ENCODE measurements at places on chromosomes 3 and 15.
A peak's percentile ranks its signal among the peaks of the same experiment; 100 is the strongest.

GRCh38 chr3:27127195-27127594, 242.0 kb downstream of the NEK10 start:
- DNase-seq: no peak

GRCh38 chr3:77404871-77405270, 365.0 kb downstream of the ROBO2 start:
- no peak for DNase-seq

- no peak for DNase-seq
Measured at GRCh38 chr15:25862472-25863110, 536 bp downstream of the ATP10A start.

DNA sequence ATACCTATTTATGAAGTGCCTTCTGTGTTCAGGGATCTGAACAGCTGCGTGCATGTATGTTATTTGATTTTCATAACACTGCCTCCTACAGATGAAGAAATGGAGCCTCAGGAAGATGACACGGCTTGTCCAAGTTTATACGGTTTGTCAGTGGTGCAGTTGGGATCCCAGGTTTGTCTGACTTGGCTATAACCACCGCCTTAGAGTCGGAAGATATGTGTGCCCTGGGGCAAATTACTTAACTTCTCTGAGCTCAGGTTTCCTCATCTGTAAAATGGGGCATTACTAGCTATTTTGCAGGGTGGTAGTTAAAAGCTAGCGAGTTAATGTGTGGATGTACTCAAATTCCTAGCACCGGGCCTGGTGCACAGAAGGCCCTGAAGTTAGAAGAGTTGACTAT, 54.1 kb upstream of the ANP32A start:
- DNase-seq: no peak

DNA sequence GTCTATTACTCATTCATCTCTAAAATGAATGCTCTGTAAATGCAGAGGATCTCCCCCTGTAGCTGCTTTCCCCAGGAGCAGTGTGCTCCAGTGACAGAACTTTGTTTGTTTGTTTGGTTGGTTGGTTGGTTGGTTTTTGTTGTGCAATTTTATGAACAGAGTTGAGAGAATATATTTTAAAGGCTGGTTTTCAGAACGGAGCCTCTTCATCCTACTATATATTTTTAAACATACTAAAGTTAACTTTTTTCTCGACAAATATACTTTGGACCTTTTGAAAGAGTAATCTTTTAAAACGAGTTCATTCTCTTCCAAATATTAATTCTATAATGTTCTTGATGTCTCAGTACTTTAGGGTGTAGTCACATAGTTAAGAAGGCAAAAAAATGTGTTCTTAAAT, 20.2 kb downstream of the RYR3 start:
- DNase-seq: no peak

DNA sequence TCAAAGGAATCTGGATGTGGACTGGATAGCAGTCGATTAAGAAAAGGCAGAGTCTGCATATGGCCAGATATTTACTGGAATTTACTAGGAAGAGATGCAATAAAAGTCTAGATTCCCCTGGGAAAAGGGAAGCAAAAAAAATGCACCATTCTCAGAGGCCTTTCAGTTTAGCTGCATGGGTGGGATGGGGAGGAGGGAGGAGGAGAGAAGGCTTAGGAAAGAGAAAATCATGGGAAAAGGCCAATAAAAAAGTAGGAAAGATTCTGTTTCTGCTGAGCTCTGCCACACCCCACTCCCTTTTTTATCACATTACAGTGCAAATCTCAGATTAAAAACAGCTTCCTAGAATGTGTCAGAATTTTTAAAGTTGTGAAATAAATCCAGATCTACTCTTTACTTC, 103.6 kb downstream of the ADAMTS9 start:
- DNase-seq: no peak

DNA sequence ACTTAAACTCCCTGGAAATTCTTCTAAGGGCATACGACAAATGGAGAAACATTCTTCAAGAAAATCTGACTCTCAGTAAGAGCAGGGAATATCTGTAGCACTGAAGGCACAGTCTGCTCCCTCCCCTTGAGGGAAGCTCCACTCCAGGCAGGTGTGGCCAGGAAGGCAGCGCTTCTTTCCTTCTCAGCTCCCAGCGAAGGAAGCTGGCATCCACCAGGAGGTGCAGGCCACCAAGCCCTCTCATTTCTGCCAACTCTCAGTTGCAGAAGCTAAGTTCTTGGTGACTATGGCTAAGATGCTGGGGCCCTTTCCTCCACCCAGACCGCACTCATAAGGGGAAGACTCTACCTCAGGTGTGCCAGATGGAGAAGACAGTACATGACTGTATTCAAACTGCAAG, 37.7 kb upstream of the SLC41A3 start:
- DNase-seq: no peak

GRCh38 chr3:9676785-9677184, 26.8 kb upstream of the CPNE9 start:
- no peak for DNase-seq

DNA sequence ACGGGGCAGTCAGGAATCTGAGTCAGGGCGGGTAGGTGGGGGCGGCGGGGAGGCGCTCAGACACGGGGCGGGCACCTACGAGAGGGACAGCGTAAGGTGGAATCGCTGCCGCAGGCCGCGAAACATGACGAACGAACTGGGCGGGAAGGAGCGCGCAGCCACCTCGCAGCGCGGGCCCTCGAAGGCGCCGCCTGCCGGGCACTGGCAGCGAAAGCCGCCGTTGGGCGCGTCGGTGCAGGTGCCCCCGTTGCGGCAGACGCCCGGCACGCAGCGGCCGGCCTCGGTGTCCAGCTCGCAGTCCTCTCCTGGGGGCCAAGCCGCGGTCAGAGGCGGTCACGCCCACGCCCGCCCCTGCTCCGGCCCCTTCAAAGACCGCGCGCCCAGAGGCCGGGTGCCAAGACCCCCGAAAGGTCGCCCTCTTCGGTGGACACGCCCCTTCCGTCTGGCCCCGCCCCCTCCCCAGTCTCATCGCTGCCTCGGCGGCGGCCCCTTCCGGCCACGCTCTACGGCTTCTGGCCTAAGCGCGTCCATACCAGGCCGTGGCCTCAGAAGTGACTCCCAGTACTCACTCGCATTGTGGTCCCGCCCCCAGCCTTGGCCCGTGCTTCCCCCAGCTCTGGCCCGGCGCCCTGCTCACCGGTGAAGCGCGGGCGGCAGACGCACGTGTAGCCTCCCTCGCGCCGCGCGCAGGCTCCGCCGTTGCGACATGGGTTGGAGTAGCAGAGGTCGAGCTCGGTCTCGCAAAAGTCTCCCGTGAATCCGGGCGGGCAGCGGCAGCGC, 6.4 kb downstream of the CELSR3 start:
- DNase-seq: peak; percentile 67

DNA sequence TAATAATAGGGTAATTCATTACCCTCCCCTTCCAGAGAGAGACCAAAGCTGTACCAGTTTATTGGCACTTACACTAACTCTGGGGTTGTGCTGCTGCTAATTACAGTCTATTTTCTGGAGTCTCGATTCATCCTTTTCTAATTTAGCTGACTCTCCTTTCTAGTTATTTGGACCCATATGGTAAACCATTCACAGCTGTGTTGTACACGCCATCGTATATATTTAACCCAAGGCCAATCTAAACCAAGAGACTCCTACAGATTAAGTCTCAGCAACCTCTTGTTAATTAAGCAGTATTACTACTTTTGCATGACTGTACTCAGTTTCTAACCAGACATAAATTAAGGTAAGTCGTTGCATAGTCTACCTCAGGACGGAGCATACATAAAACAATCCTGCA, 22.5 kb downstream of the ANXA2 start:
- DNase-seq: no peak

All from activated CD8-positive, alpha-beta memory T cell treated with anti-CD3 and anti-CD28 coated beads for 1 hour (primary cell).